Activated CD8-positive, alpha-beta memory T cell treated with anti-CD3 and anti-CD28 coated beads, Interleukin-2, amount 50 U/mL, for 4 hours (primary cell): ENCODE measurements at places on chromosomes 5 and 9.

GRCh38 chr9:3191715-3192114, 334.1 kb downstream of the RFX3 start:
- DNase-seq, result no peak

GRCh38 chr5:131615957-131616356, 19.1 kb downstream of the RAPGEF6 start:
- DNase-seq, result no peak

DNA sequence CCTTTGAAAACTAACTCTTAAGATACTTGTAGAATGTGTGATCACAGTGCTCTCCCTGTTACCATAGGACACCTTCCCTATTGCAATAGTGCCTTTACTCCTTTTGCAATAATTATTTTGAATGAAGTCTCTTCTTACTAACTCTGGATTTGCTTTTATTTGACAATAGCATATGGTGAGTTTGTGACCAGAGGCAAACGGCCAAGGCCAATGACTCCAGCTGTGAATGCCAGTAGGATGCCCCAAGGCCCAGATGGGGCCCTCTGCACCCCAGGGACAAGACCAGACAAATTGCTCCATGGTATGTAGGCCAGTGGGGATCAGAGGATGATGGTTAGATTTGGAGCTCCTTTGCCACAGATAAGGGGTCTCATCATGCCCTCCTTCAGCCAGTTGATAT, 116.9 kb downstream of the NPR3 start:
- DNase-seq, result no peak

GRCh38 chr5:55327281-55327680, 19.5 kb downstream of the MTREX start:
- no peak for DNase-seq

- no peak for DNase-seq
Measured at GRCh38 chr5:57825031-57825686, 342.5 kb upstream of the ACTBL2 start.

- DNase-seq, result no peak
Measured at GRCh38 chr9:114389612-114390368, 2.0 kb upstream of the AKNA start.

DNA sequence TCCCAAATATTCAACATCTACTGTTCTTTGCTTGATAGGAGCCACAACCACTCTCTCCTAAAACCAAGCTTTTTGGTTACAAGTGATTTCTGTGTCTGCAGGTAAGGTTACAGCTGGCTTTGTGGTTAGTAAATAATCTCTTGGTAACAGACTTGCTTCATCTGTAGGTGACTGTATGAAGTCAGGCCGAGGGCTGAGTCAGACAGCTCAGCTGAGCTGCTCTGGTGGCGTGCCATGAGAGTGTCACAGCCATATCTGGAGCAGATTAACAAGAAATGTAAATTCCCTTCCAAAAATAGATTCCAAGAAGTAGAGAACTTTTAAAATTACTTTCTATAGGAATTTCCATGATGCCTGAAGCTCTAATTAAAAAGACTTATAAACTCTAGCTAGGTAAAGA, 23.7 kb upstream of the TAS2R1 start:
- no peak for DNase-seq

- no peak for DNase-seq
Measured at GRCh38 chr5:7578071-7578470, 182.1 kb downstream of the ADCY2 start.

- no peak for DNase-seq
Measured at GRCh38 chr9:81592887-81593266, 96.5 kb downstream of the TLE1 start.

DNA sequence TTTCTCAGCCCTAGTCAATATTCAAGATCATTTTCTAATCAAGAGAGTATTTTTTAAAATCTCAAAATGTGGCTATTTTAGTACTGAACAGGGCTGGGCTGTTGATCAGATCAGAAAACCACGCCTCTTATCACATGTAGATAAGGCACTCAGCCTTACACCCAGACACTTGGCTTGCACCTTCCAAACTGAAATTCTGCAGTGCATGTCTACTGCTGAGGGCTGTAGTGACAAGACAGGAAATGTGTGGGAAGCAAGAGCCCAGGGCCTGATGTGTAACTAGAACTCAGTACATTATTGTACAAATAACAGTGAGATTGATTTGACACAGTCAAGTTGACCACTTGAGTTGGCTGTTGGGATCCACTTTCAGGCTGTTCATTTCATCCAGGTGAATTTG, 48.6 kb downstream of the UBE2QL1 start:
- no peak for DNase-seq

DNA sequence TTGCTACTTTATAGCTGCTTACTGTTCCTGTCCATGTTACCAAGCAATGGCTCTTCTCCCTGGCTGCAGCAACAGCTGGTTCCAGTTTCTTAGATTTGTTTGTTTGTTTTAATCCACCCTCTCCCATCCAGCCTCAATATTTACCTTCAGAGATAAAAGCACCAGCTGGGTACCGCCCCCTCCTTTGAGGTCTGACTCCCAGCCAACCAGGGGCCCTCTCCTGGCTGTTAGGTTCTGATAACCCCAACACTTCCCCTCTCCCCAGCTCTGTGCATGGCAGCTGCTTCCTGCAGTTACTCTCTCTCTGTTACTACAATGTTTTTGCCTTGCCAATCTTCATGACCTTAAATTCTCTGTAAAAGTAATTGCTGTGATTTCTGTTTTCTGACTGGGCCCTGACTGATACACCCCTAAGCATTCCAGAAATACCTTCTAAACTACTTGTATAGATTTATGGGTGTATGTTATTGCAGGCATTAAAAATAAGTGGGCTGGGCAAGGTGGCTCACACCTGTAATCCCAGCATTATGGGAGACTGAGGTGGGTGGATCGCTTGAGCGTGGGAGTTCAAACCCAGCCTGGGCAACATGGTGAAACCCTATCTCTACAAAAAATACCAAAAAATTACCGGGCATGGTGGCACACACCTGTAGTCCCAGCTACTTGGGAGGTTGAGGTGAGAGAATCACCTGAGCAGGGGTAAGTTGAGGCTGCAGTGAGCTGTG, 2.6 kb upstream of the GCNT1 start:
- DNase-seq, result peak; percentile 18

- DNase-seq, result no peak
Measured at GRCh38 chr5:144644317-144644716, 473.6 kb downstream of the KCTD16 start.

DNA sequence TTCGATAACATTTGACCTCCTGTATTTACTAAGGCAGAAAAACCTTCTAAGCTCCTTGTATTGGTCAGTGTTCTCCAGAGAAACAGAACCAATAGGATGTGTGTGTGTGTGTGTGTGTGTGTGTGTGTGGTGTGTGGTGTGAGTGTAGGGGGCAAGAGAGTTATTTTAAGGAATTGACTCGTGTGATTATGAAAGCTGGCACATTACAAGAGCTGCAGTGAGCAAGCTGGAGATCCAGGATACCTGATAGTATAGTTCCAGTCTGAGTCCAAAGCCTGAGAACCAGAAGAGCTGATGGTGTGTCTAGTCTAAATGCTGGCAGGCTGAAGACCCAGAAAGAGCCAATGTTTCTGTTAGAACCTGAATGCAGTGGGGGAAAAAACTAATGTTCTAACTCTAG, 21.2 kb upstream of the PIK3R1 start:
- DNase-seq, result no peak

GRCh38 chr5:111851631-111852548, 94.9 kb upstream of the NREP start:
- DNase-seq, result no peak

DNA sequence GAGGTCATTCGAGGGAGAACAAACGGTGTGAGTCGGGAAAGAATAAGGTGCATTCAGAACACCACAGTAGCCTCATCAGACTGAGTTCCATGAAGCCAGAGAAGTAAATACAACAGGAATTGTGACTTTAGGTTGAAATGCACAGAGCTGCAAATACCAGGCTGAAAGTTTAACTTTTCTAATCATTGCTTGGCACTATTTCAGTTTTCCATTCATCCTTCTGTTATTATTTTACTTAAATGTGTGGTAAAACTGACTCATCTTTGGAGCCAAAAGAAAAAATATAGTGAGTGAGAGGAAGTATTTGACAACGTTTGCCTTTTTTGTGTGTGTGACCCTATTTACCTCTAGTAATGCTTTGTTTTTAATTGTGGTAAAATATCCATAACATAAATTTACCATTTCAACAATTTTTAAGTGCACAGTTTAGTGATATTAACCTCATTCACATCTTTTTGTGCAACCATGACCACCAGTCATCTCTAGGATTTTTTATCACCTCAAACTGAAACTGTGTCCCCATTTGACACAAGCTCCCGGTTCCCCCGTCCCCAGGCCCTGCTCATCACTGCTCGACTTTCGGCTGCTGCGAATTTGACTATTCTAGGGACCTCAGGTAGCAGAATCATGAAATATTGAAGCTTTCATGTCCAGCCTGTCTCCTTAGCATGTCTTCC, 166.8 kb downstream of the HSD17B3 start:
- no peak for DNase-seq

- DNase-seq, result no peak
Measured at GRCh38 chr5:124677374-124678351, 68.8 kb downstream of the ZNF608 start.

DNA sequence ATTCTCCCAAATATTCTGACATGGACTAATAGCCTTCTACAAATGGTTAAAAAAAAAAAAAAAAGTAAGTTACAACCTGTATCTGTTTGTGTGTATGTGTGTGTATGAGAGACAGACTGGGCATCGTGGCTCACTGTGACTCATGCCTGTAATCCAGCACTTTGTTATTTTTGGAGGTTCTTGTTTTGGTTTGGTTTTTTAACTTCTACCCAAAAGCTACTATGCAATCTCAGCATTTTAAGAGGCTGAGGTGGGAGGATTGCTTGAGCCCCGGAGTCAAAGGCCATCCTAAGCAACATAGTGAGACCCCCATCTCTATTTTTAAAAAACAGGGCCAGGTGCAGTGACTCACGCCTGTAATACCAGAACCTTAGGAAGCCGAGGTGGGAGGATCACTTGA, 17.6 kb upstream of the HAVCR1 start:
- DNase-seq, result no peak

DNA sequence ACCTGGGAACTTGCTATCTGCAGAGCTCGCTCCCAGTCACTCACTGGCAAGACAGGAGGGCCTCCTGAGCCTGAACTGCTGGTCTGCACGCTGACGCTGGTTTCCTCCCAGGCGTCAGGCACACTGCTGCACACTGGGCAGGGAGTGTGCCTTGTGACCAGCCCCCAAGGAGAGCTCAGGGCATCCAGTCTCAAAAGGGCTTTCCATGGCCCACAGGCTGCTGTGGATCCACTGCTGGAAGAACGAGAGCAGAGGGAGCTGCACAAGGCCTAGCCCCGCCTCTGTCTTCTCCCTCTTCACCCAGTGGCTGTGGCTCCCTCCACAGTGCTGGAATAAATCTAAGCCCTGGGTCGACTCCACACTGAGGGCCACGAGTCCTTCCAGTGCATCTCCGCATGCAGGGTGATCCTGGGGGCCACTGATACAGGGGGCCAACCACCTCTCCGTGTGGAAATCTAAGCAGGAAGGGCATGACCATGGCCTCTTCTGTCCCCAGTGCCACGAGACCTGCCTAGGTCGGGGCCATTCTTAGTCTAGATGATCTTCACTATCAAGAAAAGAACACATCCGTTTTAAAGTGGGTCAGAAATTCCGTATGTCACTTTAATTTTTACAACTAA, 93.6 kb downstream of the CAMSAP1 start:
- DNase-seq, result no peak

- DNase-seq, result no peak
Measured at GRCh38 chr5:30921388-30921787, 272.1 kb upstream of the CDH6 start.

- no peak for DNase-seq
Measured at GRCh38 chr9:127574072-127574993, 37.7 kb upstream of the STXBP1 start.

DNA sequence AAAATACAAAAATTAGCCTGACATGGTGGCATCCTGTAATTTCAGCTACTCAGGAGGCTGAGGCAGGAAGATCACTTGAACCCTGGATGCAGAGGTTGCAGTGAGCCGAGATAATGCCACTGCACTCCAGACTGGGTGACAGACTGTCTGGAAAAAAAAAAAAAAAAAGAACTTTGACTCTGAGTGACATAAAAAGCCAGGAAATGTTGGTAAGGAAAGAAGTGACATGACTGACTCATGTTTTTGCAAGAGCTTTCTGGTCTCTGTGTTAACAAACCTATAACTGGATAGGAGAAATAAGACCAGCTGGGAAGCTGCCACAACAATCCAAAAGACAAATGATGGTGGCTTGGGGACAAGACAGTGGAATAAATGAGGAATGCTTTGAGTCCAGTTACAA, 272.1 kb downstream of the HINT1 start:
- no peak for DNase-seq

DNA sequence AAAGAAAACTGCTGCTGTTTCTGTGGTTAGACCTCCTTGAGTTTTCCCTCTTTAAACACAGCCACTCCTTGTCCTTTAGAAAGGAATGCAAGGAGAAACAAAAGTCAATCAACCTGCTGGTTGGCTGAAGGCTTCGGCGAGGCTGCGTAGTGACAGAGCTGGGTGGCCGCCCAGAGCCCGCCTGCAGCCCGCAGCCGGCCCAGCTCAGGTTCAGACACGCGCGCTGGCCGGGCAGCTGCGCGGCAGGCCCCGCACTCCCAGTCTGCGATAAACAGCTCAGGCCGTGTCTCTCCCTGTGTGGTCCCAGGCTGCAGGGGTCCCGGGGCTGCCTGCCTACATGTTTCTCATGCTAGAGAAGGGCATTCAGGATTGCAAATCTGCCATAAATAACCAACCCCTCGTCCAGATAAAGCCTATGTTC, 115.4 kb downstream of the HSD17B3 start:
- no peak for DNase-seq

DNA sequence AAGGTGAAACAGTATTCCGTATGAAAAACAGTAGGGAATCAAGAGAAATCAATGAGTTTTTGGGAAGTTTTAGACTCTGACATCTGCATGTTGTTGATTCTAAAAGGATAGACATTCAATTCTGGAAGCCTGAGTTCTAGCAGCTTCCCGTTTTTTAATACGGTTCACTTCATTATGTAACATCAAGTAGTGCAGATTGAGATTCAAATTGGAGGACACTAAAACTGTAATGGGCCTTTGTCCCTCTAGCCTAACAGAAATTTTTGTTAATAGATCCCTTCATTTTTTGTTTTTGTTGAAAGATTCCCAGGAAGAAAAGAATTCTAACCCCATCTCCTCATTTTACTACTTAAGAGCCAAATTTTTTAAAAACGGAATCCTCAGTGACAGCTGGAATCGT, 384.6 kb downstream of the SH3GL2 start:
- DNase-seq, result no peak

DNA sequence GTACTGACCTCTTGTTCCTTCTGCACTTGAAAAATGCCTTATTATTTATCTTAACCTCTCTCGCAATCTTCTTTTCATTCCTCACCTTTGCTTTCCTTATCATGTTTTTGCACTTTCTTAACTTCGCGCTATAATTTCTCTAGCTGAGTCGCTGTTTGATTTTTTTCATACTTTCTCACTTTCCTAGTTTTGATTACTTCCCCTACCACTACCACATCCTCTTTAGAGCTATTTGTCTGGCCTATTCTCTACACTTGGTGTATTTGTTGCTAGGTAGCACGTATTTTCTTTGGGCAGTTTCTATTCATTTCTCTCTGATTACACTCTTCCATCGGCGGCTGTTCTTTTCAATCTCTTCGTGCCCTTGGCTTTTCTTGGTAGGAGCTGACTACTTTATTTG, 611.8 kb downstream of the BNC2 start:
- DNase-seq, result no peak
